ENCODE measurements at places on chromosomes 16 and 17.

GRCh38 chr16:912684-913613, 57.8 kb downstream of the LMF1 start:
- no peak for DNase-seq

DNA sequence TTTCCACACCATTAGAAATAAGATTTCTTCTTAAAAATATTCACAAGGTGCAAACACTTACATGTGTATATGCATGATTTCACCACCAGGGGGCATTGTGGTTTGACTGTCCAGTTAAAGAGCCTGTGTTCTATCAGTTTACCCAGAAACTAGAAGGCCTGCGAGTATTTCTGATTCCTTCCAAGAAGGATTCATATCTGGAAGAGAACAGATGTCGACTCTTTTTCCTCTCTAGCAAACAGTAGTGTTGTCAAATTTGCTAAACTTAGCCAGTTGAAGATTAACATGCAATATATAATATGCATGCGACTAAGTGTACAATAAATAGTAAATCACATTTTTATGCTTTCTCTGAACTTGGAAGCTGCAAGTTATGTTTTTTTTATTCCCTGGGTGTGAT, 404.1 kb downstream of the WWOX start:
- no peak for DNase-seq

GRCh38 chr17:3795390-3796102, 5.4 kb downstream of the ITGAE start:
- no peak for DNase-seq

DNA sequence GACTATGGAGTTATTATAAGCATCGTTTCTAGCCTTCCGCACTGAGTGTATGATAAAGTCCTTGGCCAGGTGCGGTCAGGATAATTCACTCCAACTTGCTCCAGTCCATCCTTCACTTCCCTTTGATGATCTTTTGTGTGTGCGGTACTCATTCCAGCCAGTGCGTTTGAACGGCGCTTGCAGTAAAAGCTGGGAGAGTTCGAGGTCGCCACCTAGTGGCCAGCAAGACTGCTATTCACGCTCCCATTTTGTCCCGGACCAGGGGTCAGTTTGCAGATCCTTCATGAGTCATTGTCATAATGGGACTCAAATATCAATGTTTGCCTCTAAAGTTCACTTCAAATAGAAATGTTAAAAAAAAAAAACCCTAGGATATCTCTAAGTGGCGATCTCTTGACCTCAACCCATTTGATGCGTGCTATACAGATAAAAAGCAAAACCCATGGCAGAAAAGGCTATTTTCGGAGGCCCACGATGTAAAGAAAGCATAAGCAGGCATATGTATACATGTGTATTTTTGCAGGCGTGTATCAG, 417.1 kb downstream of the TMEM114 start:
- DNase-seq, result no peak

- no peak for DNase-seq
Observed at GRCh38 chr17:63986821-63987220, 11.3 kb upstream of the PRR29 start.

DNA sequence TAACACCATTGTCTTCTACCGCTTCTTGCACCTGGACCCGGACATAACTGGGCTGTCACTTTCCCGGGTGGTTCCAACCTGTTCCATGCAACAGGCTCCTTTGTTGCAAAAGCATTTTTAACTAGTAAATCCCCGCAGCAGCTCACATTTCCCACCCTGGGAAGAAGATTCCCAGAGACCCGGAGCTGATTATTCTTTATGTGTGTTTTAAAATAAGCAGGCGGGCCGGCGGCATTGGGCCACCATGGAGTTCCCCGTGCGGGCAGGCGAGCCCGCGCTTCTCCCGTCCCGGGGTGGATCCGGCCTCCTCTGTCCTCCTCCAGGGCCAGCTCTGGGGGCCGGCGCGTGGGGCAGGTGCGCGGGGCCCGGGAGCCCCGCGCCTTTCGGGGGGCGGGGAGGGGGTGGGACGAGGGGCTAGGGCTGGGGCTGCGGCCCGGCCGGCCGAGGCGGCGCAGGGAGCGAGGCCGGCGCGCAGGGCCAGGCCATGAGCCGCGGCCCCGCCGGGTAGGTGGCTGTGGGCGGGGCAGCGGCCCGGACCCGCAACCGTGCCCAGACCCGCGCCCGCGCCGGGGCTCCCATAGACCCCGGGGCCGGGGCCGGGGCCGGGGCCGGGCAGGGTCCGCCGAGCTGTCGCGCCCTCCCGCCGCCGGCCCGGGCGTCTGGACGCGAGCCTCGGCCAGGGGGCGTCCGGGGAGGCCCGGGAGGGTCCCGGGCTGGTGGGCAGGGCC, 1.7 kb downstream of the CRAMP1 start:
- no peak for DNase-seq
